Activated CD4-positive, alpha-beta memory T cell treated with anti-CD3 and anti-CD28 coated beads, Interleukin-2, amount 10 ng/mL, durations not matched to agents 7 days and 5 days (primary cell): ENCODE measurements at places on chromosomes 1 and 21. TPM values are rescaled to one million over a fixed set of nuclear protein-coding genes. Genes with fewer than 3 reads are reported as not detected.

The TOR1AIP2 gene
- 45.7 TPM for total RNA-seq

The CD1B gene
- not detected for total RNA-seq

The UQCRHL gene
- 1.6 TPM for total RNA-seq

The RAB7B gene
- not detected for total RNA-seq

The DLGAP3 gene
- total RNA-seq = 0.55 TPM

The RNU1-4 gene
- total RNA-seq = 1,691 TPM
